ENCODE measurements at places on chromosomes 5 and 9. TPM values are rescaled to one million over a fixed set of nuclear protein-coding genes. Genes with fewer than 3 reads are reported as not detected.

SPINK7 gene
- not detected for total RNA-seq

TNFSF15 gene
- total RNA-seq, result 0.17 TPM

DMRT3 gene
- total RNA-seq, result not detected

NEUROG1 gene
- total RNA-seq, result not detected

CHSY3 gene
- total RNA-seq, result 0.16 TPM

PLPPR1 gene
- total RNA-seq, result not detected

PTRH1 gene
- 19.0 TPM for total RNA-seq

BASP1 gene
- total RNA-seq, result 273 TPM
